Cerebellum (tissue), 4 donors: ENCODE measurements at places on chromosomes 16 and 17.

GRCh38 chr17:40445751-40446468 is 2.7 kb downstream of the IGFBP4 start:
- no peak for DNase-seq

DNA sequence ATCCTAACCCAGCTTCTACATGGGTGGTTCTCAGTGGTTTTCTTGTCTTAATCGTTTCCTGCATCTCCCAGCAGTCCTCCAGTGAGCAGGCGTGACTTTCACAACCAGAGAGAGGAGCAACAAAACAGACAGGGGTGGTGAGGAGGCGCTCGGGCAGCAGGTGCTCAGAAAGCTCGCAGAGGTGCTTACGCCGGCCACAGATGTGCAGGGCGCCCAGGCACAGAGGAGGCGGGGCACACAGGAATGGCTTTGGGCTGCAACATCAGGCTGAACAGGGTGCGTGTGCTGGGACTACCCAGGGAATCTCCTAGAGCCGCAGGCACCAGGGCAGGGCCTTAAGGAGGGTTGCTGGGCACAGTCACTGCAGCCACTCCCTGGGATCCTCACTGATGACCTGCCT is 32.6 kb downstream of the KLHDC4 start:
- DNase-seq, result no peak

DNA sequence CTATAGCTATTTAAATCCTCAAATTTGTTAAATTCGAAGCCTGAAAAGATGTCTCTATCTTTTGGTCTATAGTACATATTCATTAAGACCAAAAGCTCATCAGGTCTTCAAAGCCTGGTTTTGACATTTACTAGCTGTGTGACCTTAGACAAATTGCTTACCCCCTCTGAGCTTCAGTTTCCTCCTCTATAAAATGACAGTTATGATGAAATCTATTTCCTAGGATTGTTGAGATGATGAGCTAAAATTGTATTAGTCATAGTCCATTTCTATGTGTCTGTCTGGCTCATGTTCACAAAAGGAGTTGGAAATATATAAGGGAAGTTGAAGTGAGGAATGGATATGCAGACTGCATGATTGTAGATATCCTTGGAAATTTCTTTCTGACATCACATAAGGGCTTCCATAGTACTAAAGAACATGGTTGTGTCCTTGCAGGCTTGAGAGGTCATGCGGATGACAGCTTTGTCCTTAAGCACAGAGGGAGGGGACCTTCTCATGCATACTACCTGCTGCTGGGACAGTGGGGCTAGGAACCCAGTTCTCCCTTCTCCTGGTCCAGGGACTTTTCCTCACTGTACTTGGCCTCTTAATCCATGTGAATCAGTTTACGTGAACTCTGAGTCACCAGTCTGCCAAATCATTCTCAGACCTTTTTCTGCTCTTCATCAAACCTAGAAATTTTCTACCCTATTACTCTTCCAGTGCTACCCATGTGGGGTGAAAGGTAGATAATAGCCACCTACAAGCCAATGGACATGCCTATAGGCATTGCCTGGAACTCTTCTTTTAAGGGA is 487.5 kb upstream of the SALL1 start:
- DNase-seq, result no peak

GRCh38 chr17:61848896-61849295 is 14.4 kb downstream of the BRIP1 start:
- no peak for DNase-seq

- DNase-seq, result no peak
Observed at GRCh38 chr16:53433509-53433908, 762 bp upstream of the RBL2 start.

GRCh38 chr16:10754941-10755340 is 11.3 kb downstream of the NUBP1 start:
- DNase-seq, result no peak

GRCh38 chr17:14205992-14206461 is 30.6 kb downstream of the CDRT15 start:
- DNase-seq, result peak; percentile 83
